ENCODE measurements at places on chromosomes 12 and 14.

GRCh38 chr14:59964251-59965007 lies 44.5 kb downstream of the LRRC9 start:
- DNase-seq, result no peak

GRCh38 chr12:123076604-123077297 lies 74.1 kb downstream of the PITPNM2 start:
- DNase-seq, result no peak

DNA sequence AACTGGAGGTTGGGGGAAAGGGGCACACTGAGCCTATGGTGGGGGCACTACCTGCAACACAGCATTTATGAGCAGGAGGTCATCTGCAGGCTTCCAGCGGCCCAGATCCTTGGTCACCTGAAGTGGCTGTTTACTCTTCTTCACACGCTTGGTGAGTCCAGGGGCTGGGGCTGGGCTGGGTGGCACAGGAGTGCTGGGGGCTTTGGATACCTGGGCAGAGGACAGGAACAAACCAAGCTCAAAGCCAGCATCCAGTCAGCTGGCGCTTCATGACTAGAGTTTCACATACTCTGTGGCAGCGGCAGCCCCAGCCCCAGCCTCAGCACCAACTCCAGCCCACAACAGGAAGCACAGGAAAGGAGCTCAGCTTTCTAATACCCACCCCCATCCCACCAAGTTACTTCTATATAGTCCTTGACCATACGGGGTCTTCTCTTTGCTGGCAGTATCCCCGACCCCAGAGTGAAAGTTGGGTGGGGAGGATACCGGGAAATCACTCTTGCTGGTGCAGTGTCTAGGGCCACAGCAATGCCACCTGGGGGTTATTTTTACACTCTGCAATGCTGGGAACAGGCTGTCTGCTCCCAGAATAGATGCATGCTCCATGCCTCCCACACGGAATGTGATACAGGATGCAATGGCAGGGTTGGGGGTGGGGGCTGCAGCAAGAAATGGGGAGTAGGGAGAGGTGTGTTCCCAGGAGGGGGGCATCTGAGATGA lies 3.1 kb downstream of the MCRS1 start:
- DNase-seq, result no peak

- peak; percentile 22 for DNase-seq
Measured at GRCh38 chr12:68113644-68114043, 45.9 kb downstream of the IFNG start.

GRCh38 chr12:88737838-88738472 lies 157.7 kb upstream of the KITLG start:
- DNase-seq, result no peak

GRCh38 chr14:101188571-101188915 lies 285.0 kb upstream of the RTL1 start:
- no peak for DNase-seq

- peak; percentile 41 for DNase-seq
Measured at GRCh38 chr14:101844219-101844618, 82.7 kb downstream of the PPP2R5C start.

GRCh38 chr12:90987520-90987919 lies 17.3 kb downstream of the EPYC start:
- no peak for DNase-seq

DNA sequence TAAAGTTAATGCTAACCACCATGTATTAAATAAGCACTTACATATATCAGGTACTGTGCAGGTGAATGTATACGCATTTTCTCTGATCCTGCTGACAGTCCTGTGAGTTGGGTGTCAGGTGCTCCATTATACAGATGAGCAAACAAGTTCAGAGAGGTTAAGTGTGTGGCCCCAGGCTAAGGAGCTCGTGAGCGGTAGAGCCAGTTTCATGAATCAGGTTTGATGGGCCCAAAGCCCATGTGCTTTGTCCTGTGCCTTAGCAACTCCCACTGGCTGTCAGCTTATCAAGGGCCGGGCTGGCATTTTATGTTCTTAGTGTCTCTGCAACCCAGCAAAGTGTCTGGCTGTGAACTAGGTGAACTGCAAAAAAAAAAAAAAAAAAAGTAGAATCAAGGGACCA lies 701.2 kb upstream of the TBX3 start:
- no peak for DNase-seq

- DNase-seq, result no peak
Measured at GRCh38 chr14:20400589-20400964, 12.7 kb downstream of the TEP1 start.

- DNase-seq, result peak; percentile 96
Measured at GRCh38 chr12:124837958-124838803, 25.5 kb downstream of the SCARB1 start.

All from BE2C (cell line).